Activated CD8-positive, alpha-beta memory T cell treated with anti-CD3 and anti-CD28 coated beads for 1 hour (primary cell): ENCODE measurements at places on chromosomes 7 and 10.

- DNase-seq = no peak
These were observed 54.3 kb upstream of the WAC start for GRCh38 chr10:28478646-28479045.

DNA sequence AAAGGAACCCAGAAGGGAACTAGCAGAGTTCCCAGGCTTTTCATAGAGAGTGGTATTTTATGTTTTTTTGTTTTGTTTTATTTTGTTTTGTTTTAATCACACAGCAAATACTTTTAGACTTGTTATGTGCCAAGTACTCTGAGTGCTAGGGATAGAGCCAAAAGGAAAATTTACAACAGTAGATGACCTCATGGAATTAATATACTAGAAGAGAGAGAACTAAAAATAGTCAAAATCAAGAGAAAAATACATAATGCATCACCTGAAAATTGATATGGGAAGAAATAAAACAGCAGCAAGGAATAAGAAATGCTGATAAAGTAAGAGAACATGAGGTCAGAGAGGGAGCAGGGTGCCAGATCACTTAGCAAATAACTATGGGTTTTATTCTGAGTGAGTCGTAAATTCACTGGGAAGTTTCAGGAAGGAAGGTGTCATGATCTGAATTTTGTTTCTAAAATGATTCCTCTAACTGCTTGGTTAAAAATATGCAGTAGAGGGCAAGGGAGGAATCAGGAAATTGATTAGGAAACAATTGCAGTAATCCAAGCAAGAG is 351.0 kb downstream of the ANKRD7 start:
- DNase-seq = no peak

DNA sequence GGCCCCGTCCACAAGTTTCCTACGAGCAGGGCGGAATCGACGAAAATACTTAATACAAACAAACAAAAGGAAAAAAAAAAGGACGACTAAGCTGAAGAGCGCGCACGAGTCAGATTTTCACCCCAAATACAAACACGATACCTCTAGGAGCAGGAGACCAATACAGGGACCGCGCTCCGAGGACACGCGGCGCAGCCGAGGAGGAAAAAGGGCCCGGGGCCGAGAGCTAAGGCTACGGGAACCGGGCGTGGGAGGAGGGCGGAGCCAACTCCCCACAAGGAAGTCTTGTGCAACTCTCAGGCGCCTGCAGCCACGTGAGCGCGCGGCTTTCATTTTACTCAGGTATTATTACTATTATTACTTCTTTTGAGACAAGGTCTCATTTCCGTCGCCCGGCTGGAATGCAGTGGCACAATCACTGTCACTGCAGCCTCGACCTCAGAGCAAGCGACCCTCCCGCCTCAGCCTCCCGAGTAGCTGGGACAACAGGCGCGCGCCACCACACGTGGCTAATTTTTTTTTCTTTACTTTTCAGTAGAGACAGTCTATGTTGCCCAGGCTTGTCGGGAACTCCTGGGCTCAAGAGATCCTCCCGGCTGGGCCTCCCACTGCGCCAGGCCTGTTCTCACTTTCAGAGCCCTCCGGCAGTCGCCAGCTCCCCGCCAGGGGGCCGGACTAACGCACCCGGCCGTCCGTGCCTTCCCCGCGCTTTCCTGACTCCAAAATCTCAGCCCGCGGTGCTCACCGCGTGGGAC is 1.2 kb downstream of the HNRNPF start:
- peak; percentile 70 for DNase-seq

DNA sequence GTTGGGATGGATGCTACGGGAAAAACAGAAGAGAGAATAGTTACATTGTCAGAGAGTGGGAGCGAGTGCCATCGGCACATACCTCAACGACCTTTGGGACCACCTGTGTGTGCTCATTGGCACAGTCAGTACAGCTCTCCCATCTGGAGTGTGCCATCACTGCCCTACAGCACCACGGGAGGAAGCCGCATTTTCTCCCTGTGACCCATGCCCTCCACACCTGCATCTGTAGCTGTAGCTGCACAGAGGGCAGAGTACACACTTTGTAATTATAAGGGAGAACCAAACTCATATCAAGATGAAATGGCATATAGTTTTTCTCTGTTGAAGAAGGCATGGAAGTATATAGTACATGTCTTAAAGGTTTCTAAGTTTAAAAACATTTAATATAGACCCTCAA is 207.4 kb downstream of the LHFPL3 start:
- DNase-seq = no peak

DNA sequence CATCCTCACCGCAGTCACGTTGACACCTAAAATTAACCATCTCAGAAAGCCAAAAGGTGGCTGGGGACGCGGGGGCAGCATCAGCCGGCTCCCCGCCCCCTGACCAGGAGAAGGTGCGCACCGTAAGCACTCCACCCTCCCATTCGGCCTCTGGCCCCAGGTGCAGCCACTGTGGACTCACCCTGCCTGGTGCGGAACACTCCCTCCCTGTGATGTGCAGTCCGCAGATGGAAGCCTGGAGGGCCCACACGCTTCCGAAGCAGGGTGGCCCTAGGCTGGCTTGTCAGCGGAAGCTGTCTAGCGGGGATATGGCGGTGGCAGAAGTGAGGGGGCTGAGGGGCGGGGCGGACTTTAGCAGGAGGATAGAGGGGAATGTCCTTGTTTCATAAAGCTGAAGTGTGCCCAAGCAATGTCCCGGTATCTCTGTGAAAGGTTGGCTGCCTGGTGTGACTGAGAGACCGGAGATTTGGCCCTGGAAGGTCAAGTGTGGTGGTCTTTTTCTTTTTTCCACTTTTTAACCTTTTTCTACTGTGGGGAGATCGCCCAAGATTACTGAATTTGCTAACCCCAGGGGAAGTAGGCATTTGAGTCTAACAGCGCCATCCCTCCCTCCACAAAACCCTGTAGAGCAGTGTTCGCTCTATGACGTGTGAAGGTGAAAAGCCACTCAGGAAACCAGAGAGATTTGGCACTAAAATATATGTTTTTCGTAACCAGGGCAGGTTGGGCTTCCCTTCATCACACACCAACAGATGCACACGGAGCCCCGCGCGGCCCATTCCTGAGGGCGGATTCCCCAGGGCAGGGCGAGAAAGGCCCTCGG is 74.7 kb downstream of the CXCL12 start:
- DNase-seq = no peak

- DNase-seq = no peak
These were observed 34.8 kb upstream of the PURB start for GRCh38 chr7:44920119-44920518.

- DNase-seq = no peak
These were observed 915.4 kb upstream of the AUTS2 start for GRCh38 chr7:68682910-68683309.

DNA sequence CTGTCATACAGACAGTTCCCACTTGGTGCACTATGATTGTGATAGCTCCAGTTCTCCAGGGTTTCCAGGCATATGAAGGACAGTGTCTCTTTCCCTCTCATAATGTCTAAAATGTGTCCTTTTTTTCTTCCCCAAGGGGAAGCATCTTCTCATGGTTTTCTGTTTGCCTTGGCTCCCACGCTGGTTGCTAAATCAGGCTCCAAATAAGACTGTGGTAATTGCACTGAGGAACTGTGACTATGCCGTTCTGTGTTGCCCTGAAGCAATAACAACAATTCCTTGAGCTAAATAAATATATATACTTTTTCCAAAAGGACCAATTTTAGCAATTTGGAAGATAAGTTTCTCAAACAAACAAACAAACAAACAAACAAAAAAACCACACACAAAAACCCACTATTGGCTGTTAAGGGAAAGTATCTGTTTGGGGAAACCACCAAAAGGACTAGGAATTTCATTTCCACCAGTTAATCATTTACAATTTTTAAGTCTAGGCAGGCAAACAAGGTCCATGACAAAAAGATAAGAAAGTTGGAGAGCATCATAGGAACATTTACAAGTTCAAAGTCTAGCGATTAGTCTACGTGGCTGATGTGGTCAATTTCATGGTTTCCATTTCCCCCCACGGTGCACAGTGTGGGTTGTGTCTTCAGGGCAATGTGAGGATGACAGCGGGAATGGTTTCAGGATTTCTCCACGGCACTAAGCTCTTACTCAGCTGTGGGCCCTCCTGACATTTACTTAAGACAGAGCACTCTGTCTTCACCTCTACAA is 62.4 kb downstream of the THNSL1 start:
- no peak for DNase-seq

- DNase-seq = no peak
These were observed 38.6 kb downstream of the MRC1 start for GRCh38 chr10:17847585-17848296.

DNA sequence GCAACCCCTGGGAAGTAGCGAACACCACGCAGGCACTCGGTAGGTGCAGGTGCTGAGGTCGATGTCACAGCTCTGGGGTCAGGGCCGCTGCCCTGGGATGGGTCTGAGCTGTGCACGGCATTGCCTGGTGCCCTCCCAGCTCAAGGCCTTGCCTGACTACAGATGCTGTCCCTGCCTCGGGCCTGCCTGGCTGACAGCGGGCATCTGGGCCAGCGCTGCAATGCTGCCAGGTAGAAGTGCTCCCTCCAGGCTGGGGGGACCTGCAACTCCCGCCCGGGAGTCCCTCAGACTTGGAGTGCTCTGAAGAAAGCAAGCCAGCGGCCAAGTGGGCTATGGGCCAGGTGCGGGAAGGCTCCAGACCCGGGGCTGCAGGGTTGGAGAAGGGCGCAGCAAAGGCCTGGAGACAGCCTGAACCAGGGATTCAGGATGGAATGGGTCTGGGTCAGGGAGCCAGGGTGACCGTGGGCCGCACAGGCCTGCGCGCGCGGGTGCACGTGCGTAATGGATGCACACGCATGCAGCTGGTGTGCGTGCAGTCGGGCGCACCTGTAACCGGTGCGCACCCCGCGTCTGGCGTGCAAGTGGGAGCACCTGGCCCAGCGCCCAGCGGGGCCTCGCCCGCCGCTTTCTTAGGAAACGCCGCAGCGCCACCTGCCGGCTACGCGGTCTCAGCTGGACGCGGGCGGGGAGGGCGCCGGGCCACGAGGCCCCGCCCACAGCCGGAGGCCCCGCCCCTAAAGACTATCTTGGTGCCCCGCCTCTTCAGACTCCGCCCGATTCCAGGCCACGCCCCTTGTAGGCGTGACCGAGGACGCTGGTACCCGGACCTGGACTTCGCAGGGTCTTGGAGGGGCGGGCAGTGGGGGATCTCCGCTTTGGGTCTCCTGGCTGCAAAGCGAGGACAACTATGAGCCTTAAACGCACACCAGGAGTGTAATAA is 46.7 kb downstream of the MICALL2 start:
- peak; percentile 86 for DNase-seq

GRCh38 chr7:7564323-7564780 is 2.3 kb upstream of the MIOS start:
- no peak for DNase-seq

DNA sequence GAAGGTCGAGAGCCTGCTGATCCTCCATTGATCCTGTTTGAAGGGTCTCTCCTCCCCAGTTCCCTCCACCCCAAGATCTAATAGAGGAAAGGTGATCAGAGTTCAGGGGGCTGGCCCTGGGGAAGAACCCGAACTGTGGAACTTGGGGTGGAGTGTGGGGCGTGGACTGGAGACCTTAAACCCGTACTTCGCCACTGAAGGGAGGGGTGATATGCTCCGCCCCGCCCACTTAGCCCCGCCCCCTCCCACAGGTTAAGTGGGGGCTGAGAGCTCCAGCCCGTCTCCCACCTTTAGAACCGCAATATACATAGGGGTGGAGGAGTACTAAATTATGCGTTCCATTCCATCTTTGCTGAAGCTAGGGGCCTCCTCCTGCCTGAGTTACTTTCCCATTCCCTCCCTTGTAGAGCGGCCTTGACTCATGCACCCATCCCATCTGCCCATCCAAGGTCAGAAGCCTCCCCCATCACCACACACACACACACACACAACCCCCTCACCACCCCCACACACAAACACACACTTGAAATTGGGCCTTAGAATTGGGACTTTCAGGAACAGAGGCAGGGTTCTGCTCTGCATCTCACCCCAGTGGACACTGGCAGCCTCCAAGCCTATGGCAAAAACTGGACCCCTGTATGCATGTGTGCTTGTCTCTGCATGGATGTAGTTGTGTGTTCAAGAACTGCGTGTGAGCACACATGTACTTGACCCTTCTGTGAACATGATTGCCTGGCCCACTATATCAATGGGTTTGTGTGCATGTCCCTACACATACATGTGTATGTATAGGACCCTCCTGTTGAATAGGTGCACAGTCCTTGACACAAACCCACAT is 991 bp downstream of the SEMA4G start:
- no peak for DNase-seq

DNA sequence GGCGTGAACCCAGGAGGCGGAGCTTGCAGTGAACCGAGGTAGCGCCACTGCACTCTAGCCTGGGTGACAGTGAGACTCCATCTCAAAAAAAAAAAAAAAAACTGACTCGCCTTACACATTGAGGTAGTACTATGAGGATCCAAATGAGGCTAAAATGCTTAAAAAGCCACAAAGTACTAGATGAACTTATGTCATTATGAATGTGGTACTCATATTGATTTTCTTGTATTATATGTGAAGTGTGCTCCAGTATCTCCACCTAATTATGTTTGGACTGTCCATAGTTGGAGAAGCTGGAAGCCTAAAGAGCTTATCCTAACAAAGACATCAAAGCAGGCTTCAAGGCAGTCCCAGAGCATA is 9.1 kb downstream of the CCNY start:
- DNase-seq = no peak

DNA sequence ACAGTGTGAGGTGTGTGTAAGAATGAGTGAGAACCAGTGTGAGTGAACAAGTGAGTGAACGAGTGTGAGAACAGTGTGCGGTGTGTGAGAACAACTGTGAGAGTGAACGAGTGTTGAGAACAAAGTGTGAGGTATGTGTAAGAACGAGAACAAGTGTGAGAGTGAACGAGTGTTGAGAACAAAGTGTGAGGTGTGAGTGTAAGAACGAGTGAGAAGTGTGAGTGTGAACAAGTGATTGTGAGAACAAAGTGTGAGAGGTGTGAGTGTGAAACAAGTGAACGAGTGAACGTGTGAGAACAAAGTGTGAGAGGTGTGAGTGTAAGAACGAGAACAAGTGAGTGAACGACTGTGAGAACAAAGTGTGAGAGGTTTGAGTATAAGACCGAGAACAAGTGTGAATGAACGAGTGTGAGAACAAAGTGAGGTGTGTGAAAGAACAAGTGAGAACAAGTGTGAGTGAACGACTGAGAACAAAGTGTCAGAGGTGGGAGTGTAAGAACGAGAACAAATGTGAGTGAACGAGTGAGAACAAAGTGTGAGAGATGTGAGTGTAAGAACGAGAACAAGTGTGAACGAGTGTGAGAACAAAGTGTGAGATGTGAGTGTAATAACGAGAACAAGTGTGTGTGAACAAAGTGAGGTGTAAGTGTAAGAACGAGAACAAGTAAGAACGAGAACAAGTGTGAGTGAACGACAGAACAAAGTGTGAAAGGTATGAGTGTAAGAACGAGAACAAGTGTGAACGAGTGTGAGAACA is 47.9 kb downstream of the ESYT2 start:
- DNase-seq = no peak

DNA sequence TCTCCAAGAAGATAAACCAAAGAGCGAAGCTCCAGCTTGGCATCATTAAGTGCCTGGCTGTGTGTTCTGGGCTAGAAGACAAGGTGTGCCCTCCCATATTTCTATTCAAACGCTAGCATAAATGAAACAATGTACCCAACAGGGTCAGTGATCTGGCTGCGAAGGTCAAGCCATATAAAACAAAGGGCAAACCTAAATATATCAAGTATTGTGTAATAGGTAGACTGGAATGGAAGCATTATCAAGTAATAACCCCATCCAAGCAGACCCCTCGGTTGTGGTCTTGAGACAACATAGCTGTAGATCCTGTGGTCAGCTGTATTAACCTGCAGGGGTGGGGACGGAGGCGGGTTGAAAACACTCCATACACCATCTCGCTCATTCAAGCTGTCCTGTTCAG is 31.6 kb upstream of the TNKS2 start:
- DNase-seq = no peak
